ENCODE measurements at places on chromosomes 4 and X.

DNA sequence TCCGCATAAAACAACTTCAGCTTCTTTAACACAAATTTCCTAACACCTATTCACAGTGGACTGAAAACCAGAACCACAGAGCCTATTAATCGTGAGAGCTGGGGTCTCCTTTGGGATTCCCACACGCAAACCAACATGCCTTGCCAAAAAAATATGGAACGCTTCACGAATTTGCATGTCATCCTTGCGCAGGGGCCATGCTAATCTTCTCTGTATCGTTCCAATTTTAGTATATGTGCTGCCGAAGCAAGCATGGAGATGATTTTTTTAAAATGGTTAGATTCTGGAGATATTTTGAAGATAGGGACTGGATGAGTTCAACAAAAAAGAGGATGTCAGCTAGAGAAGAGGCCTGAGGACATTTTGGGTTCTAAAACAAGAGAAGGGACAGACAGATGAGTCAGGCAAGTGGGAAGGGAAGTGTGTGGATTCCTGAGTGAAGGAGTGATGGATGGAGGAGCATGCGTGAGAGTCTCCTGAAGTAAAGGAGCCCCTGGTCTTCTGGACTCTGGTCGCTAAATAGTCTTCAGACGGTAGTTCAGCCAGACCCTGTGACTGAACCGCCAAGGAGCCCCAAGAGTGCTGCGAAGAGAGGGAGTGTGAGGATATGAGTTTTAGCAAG lies 9.5 kb upstream of the GATA1 start:
- no peak for DNase-seq

DNA sequence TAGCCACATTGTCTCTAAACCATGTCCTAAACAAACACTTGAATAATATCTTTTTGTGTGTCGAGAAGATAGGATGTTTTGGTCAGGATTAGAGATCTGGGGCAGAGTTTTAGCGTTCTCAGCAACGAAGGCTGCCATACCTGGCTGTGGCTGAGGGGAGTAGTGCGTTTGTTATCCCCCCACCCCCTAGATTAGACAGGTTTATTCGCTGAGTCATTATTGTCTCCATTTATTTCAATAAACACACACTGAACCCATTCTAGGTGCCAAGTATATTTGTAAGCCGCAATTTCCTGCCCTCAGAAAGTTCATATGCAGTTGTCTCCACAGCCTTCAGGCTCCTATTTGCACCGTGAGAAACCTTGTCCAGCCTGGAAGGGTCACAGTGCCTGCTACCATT lies 1684.8 kb upstream of the TENM3 start:
- DNase-seq: no peak

DNA sequence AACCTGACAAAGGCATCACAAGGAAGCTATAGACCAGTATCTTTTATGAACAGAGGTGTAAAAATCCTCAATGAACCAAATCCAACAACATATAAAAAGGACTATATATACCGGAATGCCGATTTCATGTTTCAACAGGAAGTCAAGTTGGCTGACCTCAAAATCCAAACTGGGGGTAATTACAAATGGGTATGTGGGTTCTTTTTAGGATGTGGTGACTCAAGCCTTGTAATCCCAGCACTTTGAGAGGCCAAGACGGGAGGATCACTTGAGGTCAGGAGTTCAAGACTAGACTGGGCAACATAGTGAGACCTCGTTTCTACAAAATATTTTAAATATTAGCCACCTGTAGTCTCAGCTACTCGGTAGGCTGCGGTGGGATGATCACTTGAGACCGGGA lies 10.4 kb downstream of the PRSS48 start:
- no peak for DNase-seq

DNA sequence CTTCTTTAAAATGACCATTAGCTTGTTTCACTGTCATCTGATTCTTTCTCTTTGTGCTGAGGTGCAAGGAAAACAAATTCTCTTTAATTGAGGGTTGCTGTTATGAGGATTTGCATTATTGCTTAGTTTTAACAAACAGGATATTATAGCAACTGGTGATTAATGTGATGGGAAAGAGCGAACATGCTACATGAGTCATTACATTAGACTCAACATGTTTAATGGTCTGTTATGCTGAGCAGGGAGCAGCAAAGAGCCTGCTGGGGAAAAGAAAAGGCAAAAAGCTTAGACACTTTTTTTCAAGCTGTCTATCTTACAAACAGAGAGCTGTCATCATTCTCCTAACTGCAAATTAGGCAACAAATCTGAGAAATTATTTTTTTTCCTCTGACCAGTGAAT lies 230.5 kb upstream of the LCORL start:
- DNase-seq: no peak

GRCh38 chr4:43754566-43754965 lies 694.0 kb downstream of the KCTD8 start:
- DNase-seq: no peak

- no peak for DNase-seq
Measured at GRCh38 chr4:77845400-77845799, 17.2 kb upstream of the MRPL1 start.

All from amygdala (tissue), 56 donors.